T-cell (primary cell): ENCODE measurements at places on chromosomes 3 and 15.
A peak's percentile ranks its signal among the peaks of the same experiment; 100 is the strongest.

DNA sequence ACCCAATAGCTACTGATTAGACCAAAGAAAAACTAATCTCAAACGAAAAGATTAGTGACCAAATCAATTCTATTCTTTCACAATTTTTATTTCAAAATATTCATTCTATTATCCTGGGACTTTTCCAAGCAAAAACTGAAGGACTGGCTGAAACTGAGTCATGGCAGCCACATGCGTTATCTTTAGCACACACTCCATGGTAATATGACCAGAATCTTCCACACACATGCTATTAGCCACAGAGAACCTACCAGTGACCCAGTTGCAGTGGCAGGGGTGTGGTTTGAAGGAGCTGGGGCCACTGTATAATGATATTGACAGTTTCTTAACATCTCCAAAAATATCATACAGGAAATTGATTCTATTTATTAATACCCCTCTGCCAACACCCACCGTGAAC lies 154.8 kb upstream of the ABI3BP start:
- no peak for DNase-seq

- DNase-seq, result no peak
These were observed 77.5 kb downstream of the CHRD start for GRCh38 chr3:184457329-184457728.

DNA sequence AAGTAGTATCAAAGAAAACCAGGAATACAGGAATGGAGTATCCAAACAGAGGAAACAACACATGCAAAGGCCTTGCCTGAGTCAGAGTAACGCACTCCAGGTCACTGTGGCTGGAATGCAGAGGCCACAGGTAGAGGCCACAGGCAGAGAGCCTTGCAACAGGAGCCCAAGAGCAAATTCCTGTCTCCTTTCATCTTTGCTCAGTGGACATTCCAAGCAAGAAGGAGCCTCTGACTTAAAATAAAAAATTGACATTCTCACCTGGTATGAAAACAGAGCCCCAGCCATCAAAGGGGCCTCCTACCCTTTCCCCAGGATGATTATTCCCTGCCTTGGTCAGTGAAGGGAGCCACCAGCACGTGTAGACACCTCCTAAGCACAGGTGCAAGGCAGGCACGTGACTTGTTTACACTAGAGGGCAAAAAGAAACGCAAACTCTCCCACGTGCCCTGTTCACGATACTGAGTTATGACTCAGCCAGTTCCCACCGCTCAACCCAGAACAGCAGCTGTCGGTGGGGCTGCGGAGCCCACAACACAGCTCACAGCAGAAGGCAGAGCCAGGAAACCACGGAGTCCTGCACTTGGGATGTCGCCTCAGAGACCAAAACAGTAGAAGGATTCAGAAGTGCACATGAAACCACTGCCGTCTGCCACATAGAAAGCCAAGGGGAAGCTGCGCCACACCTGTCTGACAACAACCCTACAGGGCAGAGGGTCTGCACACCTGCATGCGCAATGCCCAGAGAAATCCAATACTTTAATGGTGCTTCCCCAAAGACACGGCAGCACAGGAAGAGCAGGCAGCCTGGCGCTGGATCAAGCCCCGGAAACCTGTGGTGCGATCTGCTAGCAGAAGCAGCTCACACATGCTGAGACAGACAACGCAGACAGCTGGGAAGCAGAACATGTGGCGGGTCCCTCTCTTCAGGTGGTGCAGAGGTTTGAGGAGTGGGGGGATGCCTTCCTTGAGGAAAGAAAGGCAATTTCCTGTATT lies 52.1 kb downstream of the ITGB5 start:
- peak; percentile 40 for DNase-seq

- no peak for DNase-seq
These were observed 167.3 kb downstream of the GMNC start for GRCh38 chr3:190695225-190695624.

GRCh38 chr3:111924283-111924682 lies 54.5 kb upstream of the ABHD10 start:
- DNase-seq, result no peak

DNA sequence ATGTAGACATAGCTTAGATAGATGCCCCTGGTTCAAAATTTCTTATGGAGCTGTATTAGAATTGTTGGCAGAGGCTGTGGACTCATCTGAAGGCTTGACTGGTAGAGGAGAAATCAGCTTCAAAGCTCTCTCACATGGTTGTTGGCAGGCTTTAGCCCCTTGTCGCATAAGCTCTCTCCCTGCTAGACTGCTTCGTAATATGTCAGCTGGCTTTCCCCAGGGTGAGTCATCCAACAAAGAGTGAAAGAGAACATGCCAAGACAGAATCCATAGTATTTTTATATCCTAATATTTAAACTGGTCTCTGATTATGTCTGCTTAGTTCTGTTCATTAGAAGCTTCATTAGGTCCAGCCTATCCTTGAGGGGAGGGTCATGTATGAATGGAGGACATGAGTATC lies 427.4 kb upstream of the NAALADL2 start:
- no peak for DNase-seq

- no peak for DNase-seq
These were observed 385.6 kb downstream of the NR2F2 start for GRCh38 chr15:96716075-96716474.

DNA sequence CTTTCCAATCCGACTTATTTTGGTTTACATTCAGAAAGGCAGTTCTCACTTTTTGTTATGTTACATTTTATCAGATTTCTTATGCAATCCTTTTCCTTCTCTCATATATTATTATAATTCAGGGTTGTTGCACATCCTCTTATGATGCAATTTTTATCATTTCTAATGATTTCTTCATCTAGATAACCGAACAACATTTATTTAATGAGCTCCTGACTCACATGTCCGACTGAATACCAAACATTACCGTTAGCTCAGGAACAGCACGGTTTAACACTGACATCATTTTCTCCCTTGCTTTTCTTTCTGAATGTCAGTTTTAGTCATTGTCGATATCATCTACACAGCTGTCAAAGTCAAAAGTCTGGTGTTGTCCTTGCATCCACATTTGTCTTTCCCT lies 199.2 kb downstream of the BCHE start:
- no peak for DNase-seq

GRCh38 chr3:197882586-197882985 lies 67.4 kb upstream of the RPL35A start:
- DNase-seq, result no peak

GRCh38 chr15:82158811-82159210 lies 103.7 kb downstream of the EFL1 start:
- DNase-seq, result no peak

GRCh38 chr3:178310949-178311348 lies 225.3 kb upstream of the KCNMB2 start:
- no peak for DNase-seq

GRCh38 chr3:196177567-196177966 lies 33.6 kb downstream of the ZDHHC19 start:
- DNase-seq, result no peak

DNA sequence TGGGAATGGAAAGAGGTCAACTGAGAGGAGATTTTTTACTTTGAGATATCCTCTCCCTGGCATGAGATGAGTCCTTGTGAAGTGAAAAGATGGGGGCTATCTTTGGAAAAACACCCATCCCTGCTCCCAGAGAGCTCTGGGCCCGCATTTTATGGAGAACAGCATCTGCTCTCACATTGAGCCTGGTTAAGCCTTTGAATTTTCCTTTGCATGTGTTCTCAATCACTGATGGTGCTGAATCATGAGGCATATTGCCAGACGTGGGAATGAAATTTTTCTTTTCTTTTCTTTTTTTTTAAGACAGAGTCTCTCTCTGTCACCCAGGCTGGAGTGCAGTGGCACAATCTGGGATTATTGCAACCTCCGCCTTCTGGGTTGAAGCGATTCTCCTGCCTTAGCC lies 24.4 kb downstream of the TMEM45A start:
- no peak for DNase-seq

GRCh38 chr15:70055601-70056051 lies 42.1 kb downstream of the TLE3 start:
- DNase-seq, result no peak

DNA sequence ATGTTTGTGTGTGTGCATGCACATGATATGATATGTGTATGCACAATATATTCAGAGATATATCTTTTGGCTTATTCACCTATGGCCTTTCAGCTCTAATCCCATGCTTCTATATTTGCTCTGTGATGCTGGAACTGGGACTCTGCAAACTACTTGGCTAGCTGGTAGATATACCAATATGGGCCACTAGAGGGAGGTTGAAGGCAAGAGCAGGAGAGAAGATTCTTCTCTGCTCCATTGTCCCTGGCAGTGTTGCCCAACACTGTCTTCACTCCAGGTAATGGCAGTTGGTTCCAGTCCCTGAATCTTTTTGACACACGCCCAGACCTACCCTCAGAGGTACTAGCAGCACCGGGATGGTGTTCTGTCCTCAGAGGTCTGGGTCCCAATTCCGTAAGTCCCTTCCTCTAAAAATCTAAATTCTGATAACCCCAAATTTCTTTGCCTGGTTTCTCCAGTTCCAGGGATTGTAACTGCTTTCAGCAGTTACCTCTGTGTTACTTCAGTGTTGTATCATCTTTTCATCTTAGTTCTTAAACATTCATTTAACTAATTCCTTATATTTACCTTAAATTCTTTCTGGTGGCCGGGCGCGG lies 44.7 kb downstream of the GTPBP8 start:
- no peak for DNase-seq

GRCh38 chr15:63638839-63639238 lies 41.7 kb downstream of the FBXL22 start:
- DNase-seq, result no peak

DNA sequence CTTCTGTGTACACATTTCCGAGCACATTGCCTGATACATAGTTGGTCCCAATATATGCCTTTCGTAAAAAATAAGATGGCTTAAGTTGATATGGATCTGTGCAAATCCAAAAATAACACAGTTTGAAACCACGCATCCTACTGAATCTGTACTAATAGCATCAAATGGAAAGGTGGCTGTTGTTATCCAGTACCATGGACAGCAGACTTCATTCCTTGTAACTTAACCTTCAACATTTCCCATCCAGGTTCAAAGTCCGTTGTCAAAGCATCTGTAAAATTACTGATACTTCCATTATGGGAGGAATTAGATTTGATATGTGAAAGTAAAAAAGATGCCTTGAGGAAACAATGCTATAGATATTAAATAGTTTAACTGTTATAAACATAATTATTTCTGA lies 65.5 kb upstream of the C3orf49 start:
- no peak for DNase-seq

GRCh38 chr3:159828542-159828943 lies 160.1 kb upstream of the IL12A start:
- no peak for DNase-seq

- no peak for DNase-seq
These were observed 37.7 kb downstream of the CHDH start for GRCh38 chr3:53808496-53808895.
